ENCODE measurements at places on chromosomes 7 and 10. TPM values are rescaled to one million over a fixed set of nuclear protein-coding genes. Genes with fewer than 3 reads are reported as not detected.

GRCh38 chr7:153524070-153524601, 528.1 kb upstream of the DPP6 start:
- no peak for DNase-seq

- DNase-seq, result no peak
Observed at GRCh38 chr7:143250199-143250598, 13.0 kb upstream of the GSTK1 start.

- no peak for DNase-seq
Observed at GRCh38 chr10:96645191-96645721, 58.4 kb upstream of the TM9SF3 start.

DNA sequence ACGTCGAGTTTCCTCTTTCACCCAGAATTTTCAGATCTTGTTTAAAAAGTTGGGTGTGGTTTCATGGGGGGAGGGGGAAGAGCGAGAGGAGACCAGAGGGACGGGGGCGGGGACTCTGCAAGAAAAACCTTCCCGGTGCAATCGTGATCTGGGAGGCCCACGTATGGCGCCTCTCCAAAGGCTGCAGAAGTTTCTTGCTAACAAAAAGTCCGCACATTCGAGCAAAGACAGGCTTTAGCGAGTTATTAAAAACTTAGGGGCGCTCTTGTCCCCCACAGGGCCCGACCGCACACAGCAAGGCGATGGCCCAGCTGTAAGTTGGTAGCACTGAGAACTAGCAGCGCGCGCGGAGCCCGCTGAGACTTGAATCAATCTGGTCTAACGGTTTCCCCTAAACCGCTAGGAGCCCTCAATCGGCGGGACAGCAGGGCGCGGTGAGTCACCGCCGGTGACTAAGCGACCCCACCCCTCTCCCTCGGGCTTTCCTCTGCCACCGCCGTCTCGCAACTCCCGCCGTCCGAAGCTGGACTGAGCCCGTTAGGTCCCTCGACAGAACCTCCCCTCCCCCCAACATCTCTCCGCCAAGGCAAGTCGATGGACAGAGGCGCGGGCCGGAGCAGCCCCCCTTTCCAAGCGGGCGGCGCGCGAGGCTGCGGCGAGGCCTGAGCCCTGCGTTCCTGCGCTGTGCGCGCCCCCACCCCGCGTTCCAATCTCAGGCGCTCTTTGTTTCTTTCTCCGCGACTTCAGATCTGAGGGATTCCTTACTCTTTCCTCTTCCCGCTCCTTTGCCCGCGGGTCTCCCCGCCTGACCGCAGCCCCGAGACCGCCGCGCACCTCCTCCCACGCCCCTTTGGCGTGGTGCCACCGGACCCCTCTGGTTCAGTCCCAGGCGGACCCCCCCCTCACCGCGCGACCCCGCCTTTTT, at the start of gene VIM:
TSS of gene VIM (plus strand) at position 151 of the 925 bp plus-strand sequence. CDS start 1,182 bp downstream, outside the sequence.
- peak; percentile 89 for DNase-seq

GRCh38 chr10:19683356-19683755, 132.9 kb upstream of the PLXDC2 start:
- no peak for DNase-seq

DNA sequence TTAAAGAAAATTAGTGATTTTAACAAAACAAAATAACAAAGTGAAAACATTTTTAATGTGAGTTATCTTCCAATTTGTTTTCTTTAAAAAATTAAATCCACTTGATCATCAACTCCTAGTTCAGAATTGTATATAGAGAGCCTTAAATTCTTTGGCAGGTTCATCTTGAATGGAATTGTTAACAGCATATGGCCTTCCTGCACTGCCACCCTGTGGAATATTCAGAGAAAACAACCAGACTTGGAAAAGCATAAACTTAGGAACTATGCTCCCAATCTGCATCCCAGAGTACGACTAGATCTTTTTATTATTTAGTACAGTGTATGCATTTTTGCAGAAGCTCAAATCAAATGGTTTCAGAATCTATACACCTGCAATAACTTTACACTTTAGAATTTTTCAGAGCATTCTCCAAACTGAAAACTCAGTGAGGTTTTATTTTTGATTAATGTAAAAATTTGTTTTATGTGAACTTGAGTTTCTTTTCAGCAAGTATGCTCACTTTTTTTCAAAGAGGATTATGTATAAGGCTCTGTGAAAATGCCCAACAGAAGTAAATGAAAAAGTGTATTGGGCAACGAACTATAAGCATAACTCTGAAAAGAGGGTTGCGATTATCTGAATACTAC, 44.9 kb upstream of the ANK3 start:
- DNase-seq, result no peak

- no peak for DNase-seq
Observed at GRCh38 chr10:21314111-21314626, 211.3 kb downstream of the SKIDA1 start.

- no peak for DNase-seq
Observed at GRCh38 chr10:68239069-68239468, 7.2 kb upstream of the ATOH7 start.

DNA sequence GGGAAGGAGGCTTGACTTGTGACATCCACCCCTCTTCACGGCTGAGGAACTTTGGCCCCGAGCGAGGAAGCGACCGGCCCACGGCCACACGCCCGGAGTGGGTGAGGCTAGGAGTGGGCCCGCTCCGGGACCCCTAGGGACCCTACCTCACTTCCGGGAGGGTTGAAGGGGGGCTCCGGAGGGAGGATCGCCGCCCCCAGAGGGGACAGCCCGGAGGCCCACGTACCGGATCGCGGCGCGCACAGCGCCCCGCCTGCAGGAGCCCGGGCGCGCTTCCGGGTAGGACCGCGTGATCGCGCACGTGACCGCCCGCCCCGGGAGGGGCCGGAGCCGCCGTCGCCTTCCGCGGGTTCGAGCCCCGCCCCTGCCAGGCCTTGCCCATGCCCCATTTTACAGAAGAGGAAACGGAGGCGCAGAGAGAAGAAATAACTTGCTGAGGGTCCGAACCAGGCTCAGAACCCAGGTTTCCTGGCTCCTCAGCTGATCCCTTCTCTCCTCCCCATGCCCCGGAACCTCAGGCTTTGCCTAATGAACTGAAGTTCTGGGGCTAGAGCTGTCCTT, at the start of gene HPS1:
TSS of gene HPS1 (minus strand) at position 275 of the 561 bp plus-strand sequence. CDS start 3,695 bp downstream, outside the sequence.
- peak; percentile 31 for DNase-seq

PSD gene
- 0.24 TPM for total RNA-seq

AKR1B15 gene
- not detected for total RNA-seq

PRPS1L1 gene
- not detected for total RNA-seq

HTR7 gene
- 15.0 TPM for total RNA-seq

Data from foreskin keratinocyte (primary cell).